AG08396 (cell line): ENCODE measurements at places on chromosomes 11 and 22.

GRCh38 chr11:3198815-3199214 lies 19.8 kb downstream of the MRGPRG start:
- DNase-seq, result no peak

DNA sequence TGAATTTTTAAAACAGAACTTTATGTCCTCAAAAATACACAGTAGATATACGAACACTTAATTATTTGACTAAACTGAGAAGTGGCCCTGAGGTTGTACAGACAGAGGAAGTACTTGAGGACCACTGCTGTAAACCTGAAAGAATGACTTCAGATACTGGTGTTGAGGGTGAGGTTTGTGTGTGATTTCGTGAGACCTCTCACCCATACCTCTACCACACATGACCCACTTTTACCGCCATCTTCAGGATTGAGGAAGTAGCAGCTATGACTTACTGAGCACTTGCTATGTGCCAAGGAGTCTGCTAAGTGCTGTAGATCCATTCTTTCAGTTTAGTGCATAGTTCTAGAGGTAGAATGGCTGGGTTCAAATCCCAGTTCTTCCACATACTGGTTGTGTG lies 21.9 kb downstream of the MMP13 start:
- no peak for DNase-seq

DNA sequence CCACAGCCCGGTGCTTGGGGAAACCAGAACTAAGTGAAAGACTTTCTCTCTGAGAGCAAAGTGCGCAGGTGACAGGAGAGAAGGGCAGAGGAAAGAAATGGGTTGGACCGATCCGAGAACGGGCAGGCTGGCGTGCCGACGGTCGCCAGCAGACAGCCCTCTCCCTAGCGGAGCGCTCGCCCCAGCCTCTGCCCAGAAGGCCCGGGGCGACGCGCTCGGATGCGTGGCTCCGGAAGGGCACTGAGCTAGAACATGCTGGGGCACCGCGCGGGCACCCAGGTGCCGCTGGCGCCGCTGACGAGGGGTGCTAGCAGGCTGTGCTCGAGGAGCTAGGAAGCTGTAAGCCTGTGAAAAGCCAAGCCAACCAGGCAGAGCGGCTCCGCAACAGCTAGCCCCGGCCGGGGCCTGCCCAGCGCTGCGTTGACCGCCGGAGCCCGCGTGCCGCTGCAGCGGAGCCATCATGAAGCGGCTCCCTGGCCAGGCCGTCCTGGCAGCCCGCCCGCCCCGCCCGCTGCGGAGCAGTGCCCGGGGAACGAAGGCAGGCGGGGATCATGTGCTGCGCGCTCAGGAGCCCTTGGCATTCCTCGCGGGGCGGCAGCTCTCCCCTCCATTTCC lies 22.1 kb upstream of the RRAS2 start:
- DNase-seq, result peak; percentile 87

DNA sequence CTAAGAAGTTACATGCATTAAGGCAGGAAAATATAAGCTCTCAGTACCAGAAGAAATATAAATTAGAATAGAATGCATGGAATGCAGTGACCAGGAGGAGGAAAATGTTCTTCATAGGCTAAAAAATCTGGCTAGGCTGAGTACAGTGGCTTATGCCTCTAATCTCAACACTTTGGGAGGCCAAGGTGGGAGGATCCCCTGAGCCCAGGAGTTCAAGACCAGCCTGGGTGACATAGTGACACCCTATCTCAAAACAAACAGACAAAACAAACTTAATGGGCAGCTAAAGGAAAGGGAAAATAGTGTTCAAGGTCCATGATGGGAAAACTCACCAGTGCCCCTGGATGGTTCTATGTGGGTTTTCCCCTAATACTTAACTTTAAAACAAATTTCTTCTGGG lies 78.3 kb upstream of the RASSF10 start:
- DNase-seq, result no peak

- DNase-seq, result no peak
Measured at GRCh38 chr11:119803139-119803538, 74.1 kb upstream of the NECTIN1 start.

DNA sequence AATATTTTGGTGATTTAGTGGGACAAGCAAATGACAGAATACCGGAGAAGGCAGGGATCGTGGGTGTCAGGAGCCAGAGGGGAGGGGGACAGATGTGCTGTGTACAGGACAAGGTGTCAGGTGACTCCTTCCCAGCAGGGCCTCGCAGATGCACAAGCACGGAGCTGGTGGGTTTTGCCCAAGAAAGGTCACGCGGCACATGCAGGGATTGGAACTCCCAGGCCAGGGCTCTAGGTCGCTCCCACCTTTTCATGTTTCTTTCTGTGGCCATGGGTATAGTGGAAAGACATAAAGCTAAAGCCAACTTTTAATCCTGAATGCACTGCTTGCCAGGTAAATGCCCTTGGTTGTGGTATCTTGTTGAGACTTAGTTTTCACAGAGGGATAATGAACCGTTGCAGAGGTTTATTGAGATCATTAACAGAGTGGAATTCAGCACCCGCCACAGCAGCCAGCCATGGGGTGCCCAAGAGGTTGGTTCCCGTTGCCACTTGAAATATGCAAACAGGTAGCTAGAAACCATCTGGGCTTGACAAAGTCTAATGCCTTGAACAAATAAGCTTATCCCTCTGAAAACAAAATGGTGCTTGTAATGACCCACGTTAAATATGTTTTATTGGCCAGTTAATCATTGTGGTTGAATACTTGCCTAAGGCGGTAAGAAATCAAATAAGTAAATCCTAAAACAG lies 10.1 kb downstream of the C22orf23 start:
- DNase-seq, result no peak

DNA sequence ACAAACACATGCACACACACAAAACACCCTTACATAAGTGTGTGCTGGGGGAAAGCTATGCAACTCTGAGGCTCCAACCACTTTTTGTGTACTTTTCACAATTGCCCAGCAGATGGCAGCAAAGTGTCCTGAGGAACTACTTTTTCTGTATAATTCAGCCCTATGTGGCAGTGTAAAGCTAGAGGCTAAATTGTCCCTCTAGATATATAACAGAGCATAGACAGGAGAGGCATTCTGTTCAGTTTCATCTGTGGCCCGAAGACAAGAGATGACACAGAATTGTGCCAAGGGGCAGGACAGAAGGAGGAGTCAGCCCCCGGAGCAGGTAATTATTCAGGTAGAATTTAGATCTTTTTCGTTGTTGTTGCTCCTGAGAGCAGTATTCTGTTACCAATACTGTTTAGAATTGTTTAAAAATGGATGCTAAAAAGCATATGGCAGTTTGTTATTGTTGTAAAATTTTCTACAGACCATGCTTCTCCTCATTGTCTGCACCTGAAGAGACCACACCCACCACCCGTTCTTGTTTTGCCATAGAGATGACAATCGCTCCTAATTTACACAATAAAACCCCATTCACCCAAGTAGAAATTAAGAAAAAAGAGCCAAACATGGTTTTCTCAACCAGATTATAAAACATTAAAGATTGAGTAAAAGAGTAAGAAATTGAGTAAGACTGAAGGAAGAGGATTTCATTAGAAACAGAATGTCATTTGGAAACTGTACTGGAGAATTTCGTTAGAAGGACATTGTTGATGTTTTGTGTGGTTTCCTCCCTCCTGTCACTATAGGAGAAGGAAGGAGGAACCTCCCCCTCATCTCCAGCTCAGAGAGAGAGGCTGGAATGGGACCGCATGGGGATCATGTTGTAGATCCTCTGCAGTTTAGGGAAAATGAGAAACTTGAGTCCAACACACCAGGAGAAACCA lies 14.5 kb upstream of the MS4A7 start:
- peak; percentile 46 for DNase-seq

- DNase-seq, result no peak
Measured at GRCh38 chr11:14065141-14065540, 102.6 kb downstream of the SPON1 start.

GRCh38 chr11:25734591-25735211 lies 597.2 kb upstream of the ANO3 start:
- no peak for DNase-seq
